RCC 7860 (cell line): ENCODE measurements at places on chromosomes 4 and X.

GRCh38 chr4:152079543-152080293 is 318.9 kb upstream of the GATB start:
- DNase-seq, result no peak

DNA sequence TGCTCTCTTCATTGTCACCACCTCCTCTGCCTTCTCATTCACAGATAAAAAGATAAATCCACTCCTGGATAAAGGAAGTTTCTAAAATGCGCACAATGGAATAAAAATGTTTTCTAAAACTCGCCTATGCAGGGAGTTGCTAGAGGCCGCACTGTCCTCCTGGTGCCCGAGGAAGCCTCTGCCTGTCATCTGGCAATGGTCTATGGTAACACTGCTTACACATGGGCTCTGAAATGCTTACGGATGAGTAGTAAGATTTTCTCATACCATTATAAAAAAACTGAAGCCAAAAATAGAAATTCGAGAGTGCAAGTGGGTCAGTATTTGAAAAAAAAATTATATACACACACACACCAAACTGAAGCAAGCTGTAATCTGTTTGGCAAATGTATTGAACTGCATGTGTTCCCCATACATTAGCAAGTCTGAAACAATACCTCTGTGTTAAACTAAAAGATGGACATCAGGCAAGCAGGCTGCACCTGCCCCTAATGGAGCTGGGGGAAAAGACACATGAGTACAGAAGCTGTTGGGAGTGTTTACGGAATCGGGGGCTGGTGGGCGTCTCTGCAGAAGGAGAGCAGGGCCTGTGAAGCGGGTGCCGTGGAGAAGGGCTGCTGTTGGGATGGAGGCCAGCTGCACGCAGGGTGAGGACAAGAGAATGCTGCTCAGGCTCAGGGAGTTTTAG is 103.3 kb upstream of the FAT1 start:
- DNase-seq, result no peak

- DNase-seq, result no peak
Measured at GRCh38 chr4:108327642-108328382, 159.1 kb upstream of the LEF1 start.

- no peak for DNase-seq
Measured at GRCh38 chr4:20825505-20825904, 125.2 kb downstream of the PACRGL start.

DNA sequence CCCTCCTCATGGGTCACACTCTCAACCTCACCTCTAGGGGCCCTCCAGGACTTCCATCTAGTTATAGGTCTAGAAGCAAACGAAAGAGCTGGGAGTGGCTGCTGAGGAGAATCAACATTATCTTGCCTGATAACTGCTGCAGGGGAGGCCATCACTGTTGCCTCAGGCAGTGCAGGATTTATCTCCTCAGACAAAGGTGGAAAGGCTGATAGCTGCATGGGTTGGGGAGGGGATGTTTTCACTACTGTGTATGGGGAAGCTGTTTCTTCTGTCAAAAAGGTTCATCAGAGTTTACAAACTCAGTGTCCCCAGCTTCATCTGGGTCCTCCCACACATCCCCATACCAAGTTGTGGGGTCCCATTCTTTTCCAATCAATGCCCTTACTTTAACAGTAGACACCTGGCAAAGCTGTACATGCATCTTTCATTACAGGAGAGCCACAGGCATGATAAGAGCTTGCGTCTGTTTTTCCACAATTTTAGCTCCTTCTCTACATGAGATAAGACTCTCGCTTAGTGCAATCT is 17.6 kb upstream of the PRDM8 start:
- no peak for DNase-seq

DNA sequence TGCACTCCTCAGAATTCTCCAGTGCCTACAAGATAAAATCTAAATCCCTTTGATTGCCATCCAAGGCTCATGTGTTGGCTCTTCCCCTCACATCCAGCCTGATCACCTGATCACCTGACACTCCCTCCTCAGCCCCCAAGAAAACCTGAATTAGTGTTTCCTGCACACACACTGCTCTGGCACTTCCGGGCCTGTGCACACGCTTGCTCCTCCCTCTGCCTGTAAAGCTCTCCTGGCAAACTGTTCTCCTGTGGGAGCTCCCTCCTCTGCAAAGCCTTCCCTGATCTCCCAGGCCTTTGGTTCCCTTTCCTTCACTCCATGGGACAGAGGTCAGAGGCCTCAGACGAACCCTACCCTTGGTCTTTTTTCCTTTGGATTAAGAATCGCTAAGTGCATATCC is 19.9 kb downstream of the PHKA2 start:
- DNase-seq, result no peak

- DNase-seq, result no peak
Measured at GRCh38 chr4:81747242-81747930, 275.7 kb upstream of the RASGEF1B start.

DNA sequence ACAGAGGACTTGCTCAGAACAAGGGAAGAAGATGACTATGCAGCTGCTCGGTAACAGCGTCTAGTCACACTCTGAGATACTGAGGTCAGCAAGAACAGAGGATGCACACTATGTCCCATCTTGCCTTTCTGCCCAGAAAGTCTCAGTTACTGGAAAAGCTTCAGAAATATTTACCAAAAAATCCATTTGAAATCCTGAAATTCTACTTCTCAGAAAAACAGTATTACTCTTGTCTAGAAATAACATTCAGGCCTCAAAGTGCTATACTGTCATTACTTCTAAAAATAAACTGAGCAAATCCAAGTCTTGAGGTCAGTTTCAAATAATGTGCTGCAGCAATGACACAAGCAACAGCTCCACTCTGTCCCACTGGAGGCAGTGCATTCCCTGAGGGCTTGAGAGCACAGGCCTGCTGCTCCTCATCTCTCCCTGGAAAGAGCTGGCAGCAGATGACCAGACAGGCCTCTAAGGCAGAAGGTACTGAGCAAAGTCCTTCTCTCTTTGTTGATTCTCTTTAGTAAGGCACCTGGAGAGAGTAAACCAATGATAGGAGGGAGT is 76.9 kb downstream of the CAMK2D start:
- no peak for DNase-seq

GRCh38 chr4:138865765-138866164 is 149.8 kb upstream of the NOCT start:
- DNase-seq, result no peak

DNA sequence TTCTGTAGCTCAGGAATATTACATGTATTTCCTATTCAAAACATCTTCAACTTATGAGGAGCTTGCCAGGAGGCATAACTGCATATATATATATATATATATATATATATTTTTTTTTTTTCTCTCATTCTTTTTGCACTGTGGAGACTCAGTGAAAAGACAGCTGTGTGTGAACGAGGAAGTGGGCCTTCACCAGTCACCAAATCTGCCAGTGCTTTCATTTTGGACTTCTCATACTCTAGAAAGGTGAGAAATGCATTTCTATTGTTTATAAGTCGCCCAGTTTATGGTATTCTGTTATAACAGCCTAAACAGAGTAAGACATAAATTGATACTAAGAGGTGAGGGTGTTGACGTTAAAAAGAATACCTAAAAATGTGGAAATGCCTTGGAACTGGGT is 710.6 kb downstream of the TRAM1L1 start:
- DNase-seq, result no peak

- DNase-seq, result no peak
Measured at GRCh38 chr4:123345137-123345934, 51.3 kb upstream of the SPRY1 start.

- DNase-seq, result no peak
Measured at GRCh38 chr4:75989846-75990528, 758 bp downstream of the SDAD1 start.

DNA sequence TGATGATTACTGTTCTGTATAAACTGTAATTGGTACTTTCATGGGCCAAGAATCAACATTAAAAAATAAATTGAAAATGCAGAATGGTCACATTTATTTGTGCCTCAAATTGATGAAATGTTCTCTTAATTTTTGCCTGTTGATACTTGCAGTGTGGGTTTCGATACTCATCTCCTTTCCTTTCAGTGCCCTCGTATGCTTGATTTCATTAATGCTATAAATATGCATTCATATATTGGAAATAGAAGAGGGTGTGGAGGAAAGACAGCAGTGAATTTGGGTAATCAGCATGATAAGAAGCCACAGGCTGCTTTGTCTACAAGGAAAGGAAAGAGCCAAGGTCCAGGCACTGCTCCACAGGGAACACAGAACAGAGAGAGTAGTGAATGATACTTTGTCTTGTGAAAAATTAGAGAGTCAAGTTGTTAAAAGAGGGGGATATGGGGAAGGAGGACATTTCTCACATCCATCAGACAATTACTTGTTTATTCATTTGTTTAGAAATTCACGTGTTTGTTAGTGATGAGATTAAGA is 1.0 kb upstream of the DDX60 start:
- DNase-seq, result no peak

- no peak for DNase-seq
Measured at GRCh38 chr4:174277433-174277832, 6.0 kb downstream of the FBXO8 start.

- DNase-seq, result no peak
Measured at GRCh38 chr4:94804650-94805049, 46.9 kb downstream of the BMPR1B start.

DNA sequence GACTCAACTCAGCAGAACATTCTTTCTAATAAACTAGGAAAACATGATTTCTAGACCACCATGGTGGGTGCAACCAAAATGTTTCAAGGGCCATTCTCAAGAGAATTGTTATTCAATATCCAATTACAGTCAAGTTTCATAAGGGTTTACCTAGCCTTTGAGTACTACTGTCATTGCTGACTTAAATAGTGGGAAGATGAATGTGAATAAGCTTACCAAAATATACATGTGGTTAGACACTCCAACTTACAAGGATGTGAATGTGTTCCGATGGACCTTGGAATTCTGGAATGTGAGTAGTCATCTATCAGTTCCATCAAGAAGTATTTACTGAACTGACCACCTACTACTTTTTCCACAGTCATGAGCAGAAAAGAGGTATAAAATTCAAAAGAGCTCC is 16.9 kb downstream of the SH3RF1 start:
- DNase-seq, result peak; percentile 77

DNA sequence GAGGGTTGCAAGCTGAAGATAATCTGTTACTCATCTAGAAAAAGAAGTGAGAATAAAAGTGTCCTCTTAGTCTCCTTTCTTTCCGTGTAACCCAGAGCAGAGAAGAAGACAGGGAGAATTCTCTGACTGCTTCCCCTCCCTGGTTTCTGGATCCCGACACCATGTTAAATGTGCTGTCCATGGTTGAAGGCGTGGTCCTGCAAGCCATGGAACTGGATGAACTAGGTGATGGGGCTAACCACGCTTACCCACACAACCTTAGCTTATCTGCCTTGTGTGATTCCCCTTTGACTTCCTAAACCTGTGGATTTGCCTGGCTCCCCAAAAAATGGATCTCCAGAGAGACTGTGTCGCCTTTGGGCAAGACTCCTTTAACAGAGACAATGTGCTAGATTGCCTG is 907.6 kb downstream of the FSTL5 start:
- DNase-seq, result no peak

DNA sequence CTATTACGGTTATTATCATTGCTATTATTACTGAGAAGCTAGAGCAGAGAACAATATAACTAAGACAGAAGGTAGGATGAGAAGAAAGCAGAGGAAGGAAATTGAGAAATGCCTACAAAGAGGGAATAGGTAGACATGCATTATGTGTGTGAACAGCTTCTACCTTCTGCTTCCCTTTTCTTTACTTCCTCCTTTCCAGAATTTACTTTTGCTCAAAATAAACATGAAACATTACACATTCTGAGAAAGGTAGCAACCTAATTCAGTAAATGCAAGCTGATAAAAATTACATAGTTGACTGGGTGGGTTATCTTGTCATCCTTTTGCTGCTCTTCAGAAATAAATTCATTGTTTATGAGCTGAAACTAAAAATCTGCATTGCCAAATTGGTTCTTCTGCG is 54.6 kb downstream of the AMOT start:
- no peak for DNase-seq

GRCh38 chrX:2658585-2659292 is 32.4 kb upstream of the CD99 start:
- DNase-seq, result no peak

DNA sequence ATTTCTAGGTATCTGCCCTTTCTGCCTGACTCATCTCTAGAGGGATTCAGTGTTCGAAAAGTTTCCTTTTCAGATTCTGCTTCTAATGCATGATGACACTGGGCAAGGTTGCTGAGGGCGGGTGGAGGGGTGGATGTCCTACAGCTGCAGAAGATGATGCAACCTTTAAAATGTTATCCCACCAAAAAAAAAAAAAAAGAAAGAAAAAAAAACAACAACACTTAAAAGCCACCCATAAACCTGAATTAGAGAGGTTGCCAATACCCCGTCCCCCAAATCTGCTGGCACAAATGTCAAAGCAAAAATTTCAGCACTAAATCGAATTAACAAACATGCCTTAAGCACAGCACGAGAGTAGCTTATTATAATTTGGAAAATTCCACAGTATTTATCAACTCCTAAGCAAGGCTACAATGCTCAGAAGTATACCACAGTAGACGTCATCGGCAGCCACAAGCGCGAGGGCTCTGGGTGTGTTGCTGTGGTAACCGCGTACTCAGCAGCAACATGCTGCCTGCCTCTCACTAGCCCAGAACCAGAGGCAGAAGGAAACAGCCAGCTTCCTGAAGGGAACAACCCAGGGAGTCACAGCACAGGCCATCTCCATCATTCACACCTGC is 167.5 kb upstream of the MAP3K15 start:
- DNase-seq, result peak; percentile 22

DNA sequence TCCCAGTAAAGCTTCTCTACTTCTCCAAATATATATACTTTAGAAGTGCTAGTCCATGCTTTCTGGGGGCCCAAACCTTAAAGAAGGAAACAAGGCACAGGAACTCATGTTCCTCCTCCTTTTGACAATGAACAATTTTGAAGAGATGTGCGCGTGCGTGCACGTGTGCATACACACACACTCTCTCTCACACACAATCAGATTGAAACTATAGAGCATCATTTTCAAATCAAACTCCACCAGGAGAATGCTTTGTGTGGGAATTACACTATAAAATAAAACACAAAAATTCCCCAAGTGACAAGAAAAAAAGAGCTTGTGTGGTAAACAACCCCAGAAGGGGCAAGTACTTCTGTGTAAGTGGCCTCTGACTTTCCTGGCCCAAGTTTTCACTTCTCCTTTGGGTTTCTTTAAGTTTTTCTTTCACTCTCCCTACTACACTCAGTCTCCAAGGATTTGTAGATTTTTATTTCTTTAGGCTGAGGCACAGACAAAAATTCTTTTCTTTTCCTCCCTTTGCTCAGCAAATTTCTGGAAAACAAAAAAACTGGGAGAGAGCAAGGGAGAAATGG is 46.6 kb upstream of the SHISA3 start:
- no peak for DNase-seq

DNA sequence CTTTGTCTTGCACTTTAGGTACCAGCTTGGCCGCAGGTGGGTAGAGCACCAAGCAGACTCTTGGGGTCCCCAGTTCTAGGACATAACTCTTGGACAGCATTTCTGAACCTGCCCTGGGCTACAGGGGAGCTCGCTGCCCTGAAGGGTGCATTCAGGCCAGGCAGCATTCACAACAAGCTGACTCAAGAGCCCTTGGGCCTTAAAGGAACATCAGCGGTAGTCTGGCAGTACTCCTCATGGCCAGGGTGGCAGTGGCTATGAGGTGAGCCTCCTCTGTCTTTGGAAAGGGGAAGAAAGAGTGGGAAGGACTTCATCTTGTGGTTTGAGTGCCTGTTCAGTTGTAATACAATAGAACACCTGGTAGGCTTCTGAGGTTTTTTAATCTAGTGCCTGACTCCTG is 24.8 kb upstream of the SMARCA5 start:
- no peak for DNase-seq
